ENCODE measurements at places on chromosomes 12 and 14.

DNA sequence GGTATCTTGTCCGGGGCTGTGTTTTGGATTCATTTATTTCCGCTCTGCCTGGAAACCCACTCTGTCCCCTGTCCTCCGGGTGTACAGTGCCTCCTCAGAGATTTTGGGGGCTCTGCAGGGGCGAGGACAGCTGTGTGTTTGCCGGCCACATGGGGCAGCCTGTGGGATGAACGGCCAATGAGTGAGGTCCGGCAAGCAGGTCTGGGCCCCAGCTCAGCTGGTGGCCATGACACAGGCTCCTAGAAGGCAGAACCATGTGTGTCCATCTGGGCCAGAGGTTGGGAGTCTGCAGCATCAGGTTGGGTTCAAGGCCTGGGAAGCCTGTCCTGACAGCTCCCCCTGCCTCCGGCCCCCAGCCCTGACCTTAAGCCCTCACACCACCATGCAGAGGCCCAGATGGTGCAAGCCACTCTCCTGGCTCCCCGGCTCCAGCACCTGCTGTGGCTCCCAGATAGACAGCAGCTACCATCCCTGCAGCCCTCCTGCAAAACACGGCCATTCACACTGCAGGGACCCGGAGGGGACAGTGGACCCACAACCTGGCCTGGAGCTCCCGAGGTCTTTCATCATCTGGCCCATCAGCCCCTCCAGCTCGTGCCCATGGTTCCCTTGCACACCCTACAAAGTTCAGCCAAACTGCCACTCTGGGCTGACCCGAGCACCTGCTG lies 220.1 kb upstream of the C14orf180 start:
- DNase-seq = no peak

GRCh38 chr12:131640525-131640924 lies 70.4 kb upstream of the SFSWAP start:
- no peak for DNase-seq

DNA sequence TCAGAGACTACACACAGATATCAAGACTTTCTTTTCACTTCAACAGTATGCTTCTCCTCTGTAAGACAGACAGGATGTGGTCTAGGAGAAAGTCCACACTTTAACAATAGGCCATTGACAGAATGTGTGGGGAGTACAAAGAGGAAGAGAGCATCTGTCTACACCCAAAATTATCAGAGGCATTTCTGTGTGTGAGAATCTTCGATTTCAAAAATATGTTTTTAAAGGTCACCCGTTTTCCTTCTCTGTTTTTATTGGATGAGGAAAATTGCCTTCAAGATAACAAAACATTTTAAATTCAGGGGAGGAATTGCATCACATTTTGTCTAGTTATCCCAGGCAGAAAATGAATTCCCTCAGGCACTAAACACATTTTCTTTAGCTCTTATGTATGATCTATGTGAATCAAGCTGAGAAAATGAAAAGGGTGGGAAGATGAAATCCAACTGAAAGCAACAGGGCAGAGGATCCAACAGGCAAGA lies 16.4 kb downstream of the NAV3 start:
- DNase-seq = no peak

DNA sequence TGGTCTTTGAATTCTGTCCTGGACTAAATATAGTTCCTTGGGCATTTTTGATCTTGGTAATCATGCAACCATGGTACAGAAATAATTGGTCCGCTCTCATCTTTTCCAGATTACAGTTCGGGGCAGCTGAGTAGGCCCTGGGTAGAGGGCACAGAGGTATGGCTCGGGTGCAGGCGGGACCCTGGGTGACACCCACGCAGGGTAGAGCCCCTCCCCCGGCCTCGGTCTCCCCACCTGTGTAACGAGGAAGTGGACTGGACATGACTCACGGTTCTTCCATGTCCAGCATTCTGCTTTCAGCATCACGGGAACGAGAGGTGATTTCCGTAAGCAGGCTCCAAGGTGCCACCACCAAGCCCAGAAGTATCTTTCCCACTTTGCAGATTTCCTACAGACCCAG lies 91.0 kb upstream of the DIO3 start:
- no peak for DNase-seq

DNA sequence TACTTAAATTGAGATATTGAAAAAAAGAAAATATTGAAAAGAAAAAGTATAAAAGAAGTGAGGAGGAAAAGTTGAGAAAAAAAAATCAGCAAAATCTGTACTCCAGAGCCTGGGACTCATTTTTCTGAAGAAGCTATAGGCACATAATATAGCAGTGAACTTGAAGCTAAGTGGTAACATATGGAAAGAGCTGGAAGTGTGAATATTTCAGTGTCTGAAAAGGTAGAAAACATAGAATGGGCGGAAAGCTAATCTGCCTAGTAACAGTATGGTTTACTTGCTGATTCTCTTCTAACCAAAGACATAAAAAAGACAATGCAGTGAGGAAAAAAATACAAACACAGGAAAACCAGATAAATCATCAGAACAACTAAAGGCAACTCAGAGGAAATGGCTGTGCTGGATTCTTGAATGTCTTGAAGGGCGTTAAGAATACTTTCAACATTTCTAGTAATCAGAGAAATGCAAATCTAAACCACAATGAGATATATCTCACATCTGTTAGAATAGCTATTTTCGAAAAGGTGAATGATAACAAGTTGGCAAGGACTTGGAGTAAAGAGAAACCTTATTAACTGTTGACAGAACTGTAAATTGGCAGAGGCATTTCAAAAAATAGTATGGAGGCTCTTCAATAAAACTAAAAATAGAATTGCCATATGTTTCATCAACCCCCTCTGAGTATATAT lies 784.6 kb downstream of the LRFN5 start:
- DNase-seq = no peak

- no peak for DNase-seq
Measured at GRCh38 chr14:90639641-90640040, 176.6 kb downstream of the TTC7B start.

GRCh38 chr14:95183532-95184412 lies 26.4 kb upstream of the DICER1 start:
- DNase-seq = no peak

GRCh38 chr14:48747561-48748089 lies 838.6 kb downstream of the RPS29 start:
- no peak for DNase-seq

DNA sequence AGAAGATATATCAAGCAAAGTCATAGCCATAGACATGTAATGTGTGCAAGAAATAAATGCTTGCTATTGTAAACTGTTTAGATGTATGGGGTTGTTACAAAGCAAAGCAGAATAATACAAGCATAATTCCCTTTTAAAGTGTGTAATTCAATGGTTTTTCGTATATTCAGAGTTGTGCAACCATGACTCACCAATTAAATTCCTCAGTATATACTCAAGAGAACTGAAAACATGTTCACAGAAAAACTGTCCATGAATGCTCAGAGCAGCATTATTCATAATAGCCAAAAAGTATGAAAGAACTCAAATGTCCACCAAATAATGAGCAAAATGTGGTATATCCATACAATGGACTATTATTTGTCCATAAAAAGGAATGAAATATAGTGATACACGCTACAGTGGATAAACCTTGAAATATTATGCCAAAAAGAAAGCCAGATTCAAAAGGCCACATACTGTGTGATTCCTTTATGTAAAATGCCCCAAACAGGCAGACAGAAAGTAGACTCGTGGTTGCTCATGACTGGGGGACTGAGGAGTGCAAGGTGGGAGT lies 9.3 kb downstream of the GXYLT1 start:
- DNase-seq = no peak

- no peak for DNase-seq
Measured at GRCh38 chr14:74085047-74085637, 386 bp downstream of the LIN52 start.

DNA sequence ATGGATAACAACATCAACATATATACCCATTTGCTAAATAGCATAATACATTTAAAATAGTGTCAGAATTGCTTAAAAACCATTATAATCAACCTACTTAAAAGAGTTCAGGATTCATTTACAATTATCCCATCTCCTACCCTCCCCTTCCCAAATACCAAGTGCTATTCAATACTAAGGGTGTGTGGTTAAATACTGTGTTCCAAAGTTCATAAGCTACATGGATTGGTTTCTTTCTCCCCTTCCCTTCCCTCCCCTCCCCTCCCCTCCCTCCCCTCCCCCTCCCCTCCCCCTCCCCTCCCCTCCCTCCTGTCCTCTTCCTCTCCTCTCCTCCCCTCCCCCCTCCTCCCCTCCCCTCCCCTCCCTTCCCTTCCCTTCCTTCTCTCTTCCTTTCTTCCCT lies 97.0 kb upstream of the NPAS3 start:
- DNase-seq = no peak

DNA sequence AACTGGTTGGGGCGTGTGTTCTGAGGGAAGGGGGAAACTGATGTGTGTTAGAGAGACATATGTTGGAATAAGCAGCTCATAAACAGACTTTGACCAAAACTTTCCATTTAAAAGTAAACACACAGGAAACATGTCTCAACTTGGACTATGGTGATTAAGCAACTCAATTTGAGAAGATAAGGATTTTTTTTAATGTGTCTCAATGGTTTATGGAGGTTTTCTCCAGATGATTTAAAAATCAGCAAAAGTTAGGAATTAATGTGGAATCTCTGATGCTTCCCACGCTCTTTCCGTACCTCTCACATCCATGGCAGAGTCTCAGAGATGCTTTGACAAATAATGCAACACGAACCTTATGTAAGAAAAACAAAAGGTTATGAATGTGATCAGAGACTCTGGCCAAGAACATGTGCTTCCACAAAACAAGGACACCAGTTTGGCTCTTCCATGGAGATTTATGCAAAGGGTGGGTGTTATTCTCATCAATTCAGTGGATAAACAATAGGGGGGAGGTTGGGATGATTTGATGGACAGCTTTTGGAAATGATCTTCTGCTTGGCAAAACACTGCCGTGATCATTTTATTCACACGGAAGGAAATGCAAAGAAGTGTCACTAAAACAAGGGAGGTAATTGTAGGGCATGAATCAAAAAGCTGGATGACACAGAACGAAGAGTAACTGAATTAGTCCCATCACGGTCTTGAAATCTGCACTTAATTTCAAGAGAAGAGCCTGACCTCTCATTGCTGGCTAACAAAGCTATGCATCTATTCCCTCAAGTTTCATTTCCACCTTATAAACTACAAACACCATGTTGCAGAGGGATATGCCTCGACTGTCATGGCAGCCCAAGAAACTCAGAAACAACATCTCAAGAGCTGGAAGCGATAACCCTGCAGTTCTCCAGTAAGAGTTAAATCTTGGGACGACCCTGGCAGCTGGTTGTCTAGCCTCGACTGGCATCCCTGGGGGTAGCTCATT lies 76.5 kb downstream of the FOXN3 start:
- DNase-seq = no peak

DNA sequence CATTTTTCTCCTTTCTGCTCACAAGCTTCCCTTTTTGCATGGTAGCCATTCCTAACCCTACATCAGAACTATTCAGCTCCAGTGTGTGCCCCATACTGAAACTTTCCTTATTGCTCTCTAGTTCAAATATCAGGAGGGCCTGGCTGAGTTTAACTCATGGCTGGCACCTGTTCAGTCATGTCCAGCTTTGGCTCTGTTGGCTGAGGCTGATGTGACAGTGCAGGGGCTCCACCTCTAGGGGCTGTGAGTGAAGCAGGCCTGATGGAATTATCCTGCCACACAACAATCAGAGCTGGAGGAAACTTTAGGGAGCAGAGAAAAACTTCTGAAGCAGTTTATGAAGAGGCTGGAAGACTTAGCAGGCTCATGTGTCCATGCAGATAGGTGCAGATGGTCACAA lies 8.5 kb downstream of the COQ6 start:
- DNase-seq = no peak

- DNase-seq = no peak
Measured at GRCh38 chr12:53044052-53044581, 5.7 kb upstream of the TNS2 start.

DNA sequence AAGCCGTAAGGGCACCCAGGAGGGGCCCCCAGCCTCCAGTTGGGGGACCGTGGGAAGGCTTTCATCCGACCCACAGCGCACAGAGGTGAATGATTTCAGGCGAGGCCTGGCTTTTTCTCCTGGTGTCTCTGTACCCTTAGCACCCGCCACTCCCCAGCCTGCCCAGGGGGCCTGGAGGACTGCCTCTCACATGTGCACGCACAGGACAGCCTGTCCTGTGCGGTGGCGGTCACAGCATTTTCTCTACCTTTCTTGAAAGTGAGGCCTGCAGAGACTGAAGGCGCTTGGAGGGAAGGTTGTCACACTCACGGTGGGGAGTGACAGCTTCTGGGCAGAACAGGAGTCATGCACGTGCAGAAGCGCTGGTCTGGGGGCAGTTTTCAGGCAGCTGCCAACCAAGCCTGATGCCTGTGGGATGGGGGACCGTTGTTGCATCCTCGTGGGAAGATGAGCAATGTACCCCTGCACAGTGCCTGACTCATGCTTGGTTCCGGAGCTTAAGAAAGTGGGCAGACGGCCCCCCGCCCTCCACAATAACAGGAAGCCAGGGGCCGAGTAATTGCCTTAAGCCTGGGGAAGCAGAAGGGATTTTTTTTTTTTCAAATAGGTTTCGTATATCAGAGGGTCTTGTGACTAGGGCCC lies 148.1 kb downstream of the TSPAN9 start:
- DNase-seq = no peak

GRCh38 chr14:31690056-31690455 lies 128.9 kb downstream of the NUBPL start:
- no peak for DNase-seq

DNA sequence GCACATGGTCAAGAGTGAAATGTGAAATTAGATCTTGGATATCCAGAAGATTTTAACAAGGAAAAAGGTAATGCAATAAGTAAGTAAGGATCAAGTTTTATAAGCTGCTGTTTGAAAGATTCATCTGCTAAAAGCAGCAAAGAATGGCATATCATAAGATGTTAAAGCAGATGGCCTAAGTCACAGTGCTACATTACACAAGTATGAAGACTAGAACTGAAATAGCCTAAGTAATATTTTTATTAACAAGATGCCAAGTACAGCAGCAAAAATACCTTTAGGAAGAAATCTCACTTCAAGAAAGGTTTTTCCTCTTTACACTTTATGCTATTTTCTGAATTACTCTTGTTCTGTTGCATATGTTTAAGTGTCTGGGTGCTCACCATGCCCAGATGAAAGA lies 414.1 kb downstream of the MDGA2 start:
- no peak for DNase-seq

DNA sequence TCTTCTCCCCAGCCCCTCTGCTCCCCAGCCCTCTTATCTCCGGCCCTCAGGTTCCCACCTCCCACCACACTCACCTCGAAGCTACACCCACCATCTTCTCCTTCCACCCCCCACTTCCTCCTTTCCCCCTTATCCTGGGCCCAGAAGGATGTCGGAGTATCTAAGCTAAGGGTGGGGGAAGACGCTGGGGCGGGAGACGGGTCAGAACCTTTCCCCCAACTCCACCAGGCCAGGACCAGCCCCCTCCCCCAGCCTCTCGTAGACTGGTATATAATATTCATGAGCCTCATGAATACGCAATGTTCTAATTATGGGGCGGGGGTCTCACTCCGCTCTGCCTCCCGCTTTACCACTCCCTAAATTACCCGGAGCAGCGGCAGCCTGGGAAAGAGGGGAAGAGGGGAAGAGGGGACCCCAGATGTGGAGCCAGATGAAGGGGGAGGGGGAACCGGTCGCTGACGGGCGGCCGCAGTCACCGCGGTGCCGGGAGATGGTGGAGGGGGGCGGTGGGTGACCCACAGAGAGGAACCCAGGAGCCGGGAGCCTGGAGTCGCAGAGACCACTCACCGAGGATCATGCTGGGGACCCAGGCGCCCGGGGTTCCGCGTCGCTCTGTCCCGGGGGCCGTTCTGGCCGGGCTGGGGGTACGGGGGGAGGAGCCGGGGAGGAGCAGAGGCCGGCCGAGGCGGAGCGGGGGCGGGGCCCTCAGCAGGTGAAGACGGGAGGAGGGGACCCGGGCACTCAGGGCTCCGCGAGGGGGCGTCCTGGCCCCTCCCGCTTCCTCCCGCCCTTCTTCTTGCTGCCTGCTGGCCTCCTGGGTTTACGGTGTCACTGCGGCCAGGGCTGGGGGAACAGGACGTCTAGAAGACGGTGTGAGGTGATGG lies 6.4 kb upstream of the ZNF385A start:
- peak; percentile 34 for DNase-seq

Data from NCI-H1436 treated with DMSO at 0.1 percent for 48 hours (cell line).